Stimulated activated CD4-positive, alpha-beta T cell treated with anti-CD3 and anti-CD28 coated beads, TNF-alpha, amount 100 ng/mL, for 1 hour (primary cell): ENCODE measurements at places on chromosomes 16 and 17.

- peak; percentile 33 for DNase-seq
Observed at GRCh38 chr17:10616502-10617119, 40.5 kb downstream of the MYH3 start.

GRCh38 chr17:72715906-72716572, 376.4 kb downstream of the SLC39A11 start:
- DNase-seq = no peak

DNA sequence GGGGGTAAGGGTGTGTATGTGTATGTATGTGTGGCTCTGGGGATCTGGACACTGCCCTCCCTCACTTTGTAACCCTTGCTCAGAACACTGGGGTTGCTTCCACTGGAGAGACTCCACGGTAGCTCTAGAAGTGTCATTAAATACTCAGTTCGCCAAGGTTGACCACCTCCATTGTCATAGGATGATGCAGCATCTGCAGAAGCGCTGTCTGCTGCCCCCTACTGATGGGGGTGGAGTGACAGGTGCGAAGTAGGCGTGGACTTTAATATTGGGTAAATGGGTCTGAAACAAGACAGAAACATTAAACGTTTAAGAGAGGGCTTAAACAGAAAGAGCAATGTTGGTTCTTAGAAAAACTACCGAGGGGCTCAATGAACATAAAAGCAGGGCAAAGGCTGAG, 35.5 kb upstream of the STAC2 start:
- no peak for DNase-seq

GRCh38 chr17:40909351-40909750, 24.3 kb upstream of the KRT20 start:
- peak; percentile 18 for DNase-seq

DNA sequence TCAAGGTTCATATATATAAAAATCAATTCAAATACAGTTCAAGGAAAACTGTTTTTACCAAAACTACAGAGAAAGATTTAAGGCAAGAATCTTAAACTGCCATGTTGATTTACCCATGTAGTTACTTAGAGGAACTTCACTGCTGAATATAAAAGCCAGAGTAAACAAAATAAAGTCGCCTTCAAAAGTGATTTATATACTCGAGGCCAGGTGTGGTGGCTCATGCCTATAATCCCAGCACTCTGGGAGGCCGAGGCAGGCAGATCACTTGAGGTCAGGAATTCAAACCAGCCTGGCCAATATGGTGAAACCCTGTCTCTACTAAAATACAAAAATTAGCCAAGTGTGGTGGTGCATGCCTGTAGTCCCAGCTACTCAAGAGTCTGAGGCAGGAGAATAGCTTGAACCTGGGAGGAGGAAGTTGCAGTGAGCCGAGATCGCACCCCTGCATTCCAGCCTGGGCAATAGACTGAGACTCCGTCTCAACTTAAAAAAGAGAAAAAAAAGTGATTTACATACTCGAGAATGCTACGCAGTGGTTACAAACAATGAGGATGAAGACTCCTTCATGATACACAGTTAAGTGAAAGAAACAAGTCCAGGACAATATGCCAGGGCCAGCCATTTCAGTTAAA, 54.1 kb upstream of the CNEP1R1 start:
- no peak for DNase-seq

DNA sequence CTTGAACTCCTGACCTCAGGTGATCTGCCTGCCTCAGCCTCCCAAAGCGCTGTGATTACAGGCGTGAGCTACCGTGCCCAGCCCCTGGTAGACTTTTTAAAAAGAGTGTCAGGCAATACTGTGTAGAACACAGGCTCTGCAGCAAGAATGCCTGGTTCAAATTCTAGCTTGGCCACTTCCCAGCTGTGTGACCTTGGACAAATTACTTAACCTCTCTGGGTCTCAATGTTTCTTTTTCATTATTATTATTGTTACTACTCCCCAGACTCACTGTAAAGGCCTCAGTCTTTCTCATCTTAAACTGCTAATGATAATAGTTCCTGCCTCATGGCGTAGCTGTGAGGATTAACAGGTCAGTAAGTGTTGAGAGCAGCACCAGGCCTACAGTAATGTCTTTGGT, 114.3 kb downstream of the LITAF start:
- DNase-seq = no peak

GRCh38 chr17:7440113-7440833, 961 bp downstream of the FGF11 start:
- DNase-seq = no peak

GRCh38 chr17:69575346-69575761, 160.9 kb downstream of the MAP2K6 start:
- DNase-seq = no peak

DNA sequence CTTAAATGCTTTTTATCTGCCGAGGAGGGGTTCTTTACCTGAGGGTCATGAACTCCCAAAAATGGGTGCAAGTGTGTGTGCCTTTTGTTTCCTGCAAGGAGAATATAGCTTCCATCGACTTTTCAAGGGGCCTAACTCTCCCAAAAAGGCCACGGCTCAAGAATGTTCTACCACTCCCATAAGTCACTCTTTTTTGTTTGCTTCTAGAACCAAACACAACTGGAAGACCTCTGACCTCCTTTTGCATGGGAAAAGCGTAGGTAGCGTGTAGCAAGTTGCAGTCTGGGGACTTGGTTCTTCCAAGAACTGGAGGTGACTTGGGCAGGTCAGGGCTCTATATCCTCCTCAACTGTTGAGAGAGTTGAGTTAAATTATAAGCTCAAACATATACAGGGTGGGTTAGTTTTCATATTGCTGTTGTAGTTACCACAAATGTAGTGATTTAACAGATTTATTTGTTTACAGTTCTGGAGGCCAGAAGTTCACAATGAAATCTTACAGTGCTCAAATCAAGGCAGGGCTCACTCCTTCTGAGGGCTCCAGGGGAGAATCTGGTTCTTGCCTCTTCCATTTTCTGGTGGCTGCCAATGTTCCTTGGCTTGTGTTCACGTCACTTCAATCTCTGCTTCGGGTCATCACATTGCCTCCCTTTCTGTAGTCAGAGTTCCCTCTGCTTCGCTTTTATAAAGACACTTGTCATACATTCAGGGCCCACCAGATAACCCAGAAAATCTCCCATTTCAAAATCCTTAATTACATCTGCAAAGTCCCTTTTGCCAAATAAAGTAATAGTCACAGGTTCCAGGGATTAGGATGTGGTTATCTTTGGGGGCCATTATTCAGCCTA, 1.4 kb downstream of the TMEM97 start:
- no peak for DNase-seq

DNA sequence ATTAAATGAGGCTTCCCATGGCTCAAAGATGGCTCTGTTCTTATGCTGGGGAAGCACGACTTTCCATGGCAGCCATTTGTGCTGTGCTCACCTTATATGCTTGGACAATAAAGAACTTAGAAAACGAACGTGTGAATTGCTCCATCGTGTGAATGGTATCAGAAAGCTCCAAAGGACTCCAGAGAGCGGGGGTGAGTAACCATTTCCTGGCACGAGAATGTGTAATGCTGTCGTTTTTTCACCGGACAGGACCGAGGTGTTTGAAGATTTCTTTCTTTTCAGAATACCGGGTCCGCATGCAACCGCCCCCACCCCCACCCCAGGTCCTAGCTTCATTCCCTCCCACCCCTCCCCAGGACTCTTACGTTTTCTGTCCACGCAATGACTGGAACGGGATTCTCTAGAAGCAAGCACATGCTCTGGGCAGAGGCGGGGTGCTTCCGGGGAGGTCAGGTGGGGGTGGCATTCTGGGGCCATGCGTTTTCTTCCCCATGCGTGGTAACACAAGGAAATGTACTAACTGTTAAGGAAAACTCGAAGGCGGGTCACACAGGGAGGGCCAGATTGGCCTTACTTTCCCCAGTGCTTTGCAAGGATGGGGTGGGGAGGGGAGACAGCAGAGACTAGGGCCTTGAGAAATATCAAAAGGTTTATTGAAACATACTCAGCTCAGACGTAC, 26.2 kb downstream of the GPRC5B start:
- DNase-seq = no peak

DNA sequence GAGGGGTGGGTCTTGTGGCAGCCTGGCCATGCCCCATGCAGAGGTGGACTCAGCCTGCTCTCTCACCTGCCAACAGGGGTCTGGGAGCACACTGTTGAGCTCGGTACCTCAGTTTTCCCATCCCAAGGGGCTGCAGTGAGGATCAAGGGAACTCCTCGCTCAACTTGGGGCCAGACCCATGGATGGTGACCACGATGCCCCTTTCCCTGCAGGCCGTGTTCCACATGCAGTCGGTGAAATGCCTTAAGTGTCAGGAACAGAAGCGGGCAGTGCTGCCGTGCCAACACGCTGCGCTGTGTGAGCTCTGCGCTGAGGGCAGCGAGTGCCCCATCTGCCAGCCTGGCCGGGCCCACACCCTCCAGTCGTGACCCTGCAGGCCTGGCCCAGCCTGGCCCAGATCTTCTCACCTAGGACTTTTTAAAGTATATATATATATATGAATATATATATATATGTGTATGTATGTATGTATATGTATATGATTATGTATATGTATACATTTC, 20.1 kb downstream of the UNC13D start:
- no peak for DNase-seq

GRCh38 chr16:19886073-19886941, 1.7 kb upstream of the GPRC5B start:
- peak; percentile 77 for DNase-seq

- no peak for DNase-seq
Observed at GRCh38 chr17:51475730-51476129, 215.4 kb downstream of the UTP18 start.

- no peak for DNase-seq
Observed at GRCh38 chr16:2384426-2384825, 43.9 kb upstream of the ABCA3 start.

- DNase-seq = no peak
Observed at GRCh38 chr17:534071-534691, 180.5 kb downstream of the VPS53 start.

GRCh38 chr16:35628976-35629375, 2169.6 kb downstream of the TP53TG3F start:
- no peak for DNase-seq

- DNase-seq = no peak
Observed at GRCh38 chr17:30339086-30339485, 5.2 kb upstream of the TMIGD1 start.

DNA sequence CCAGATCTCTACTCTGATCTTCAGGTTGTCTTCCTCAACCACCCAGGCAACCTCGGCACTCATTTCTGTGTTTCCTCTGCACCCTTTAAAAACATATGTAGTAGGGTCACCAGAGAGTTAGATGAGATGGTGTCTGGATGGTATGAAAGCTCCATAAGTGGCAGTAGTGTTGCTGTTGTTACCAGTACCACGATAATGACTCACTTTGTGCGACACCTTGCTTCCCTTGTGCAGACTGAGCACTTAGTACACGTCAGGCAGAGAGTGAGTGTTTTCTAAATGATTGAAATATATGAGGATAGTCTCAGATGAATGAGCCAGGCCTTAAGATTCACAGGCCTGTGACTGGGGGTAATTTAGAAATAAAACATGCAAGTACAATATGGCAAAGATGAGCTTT, 188.7 kb downstream of the MAF start:
- no peak for DNase-seq
